Fibroblast of the aortic adventitia (primary cell): ENCODE measurements at places on chromosomes 11 and 22. TPM values are rescaled to one million over a fixed set of nuclear protein-coding genes. Genes with fewer than 3 reads are reported as not detected.

The MAPK12 gene
- total RNA-seq = 28.0 and 35.5 TPM in 2 replicates

The SLC5A1 gene
- total RNA-seq = under 0.01 and 0.25 TPM in 2 replicates

The PEX16 gene
- total RNA-seq = 14.6 and 24.0 TPM in 2 replicates

The PPP2R5B gene
- 7.9 and 9.3 TPM in 2 replicates for total RNA-seq

The P2RY2 gene
- total RNA-seq = 0.18 TPM in 1 of 2 replicates, not detected in the other

The BRD1 gene
- 14.6 and 58.5 TPM in 2 replicates for total RNA-seq

The FAM180B gene
- not detected in 2 replicates for total RNA-seq

The RFPL1 gene
- not detected in 2 replicates for total RNA-seq

The SCGB2A2 gene
- total RNA-seq = not detected in 2 replicates

The BIK gene
- total RNA-seq = not detected in 2 replicates

The ADAMTS15 gene
- 8.6 and 30.8 TPM in 2 replicates for total RNA-seq

The RBM14 gene
- total RNA-seq = 11.4 and 26.9 TPM in 2 replicates

The OR8D4 gene
- 0.09 and 0.25 TPM in 2 replicates for total RNA-seq

The DEUP1 gene
- not detected in 2 replicates for total RNA-seq

The ARHGAP20 gene
- 17.5 and 20.0 TPM in 2 replicates for total RNA-seq

The ATP5MG gene
- 55.2 and 72.8 TPM in 2 replicates for total RNA-seq

The TRPM5 gene
- total RNA-seq = not detected in 2 replicates

The SERGEF gene
- total RNA-seq = 16.9 and 20.7 TPM in 2 replicates

The PAAF1 gene
- total RNA-seq = 9.2 and 11.1 TPM in 2 replicates

The NFAM1 gene
- total RNA-seq = not detected in 2 replicates

The NR1H3 gene
- 8.8 and 22.0 TPM in 2 replicates for total RNA-seq

The OR5M10 gene
- not detected in 2 replicates for total RNA-seq

The CRYBA4 gene
- total RNA-seq = not detected in 2 replicates

The ALG12 gene
- 8.3 and 19.9 TPM in 2 replicates for total RNA-seq

The RASGRP2 gene
- 0.25 TPM in 1 of 2 replicates, not detected in the other for total RNA-seq

The MS4A12 gene
- not detected in 2 replicates for total RNA-seq

The GNAZ gene
- 1.3 and 3.1 TPM in 2 replicates for total RNA-seq

The MIF gene
- total RNA-seq = 27.3 and 160 TPM in 2 replicates

The P4HA3 gene
- total RNA-seq = 1.9 and 4.4 TPM in 2 replicates

The PRODH gene
- total RNA-seq = 0.74 TPM in 1 of 2 replicates, not detected in the other

The SHISAL1 gene
- total RNA-seq = 0.98 and 11.4 TPM in 2 replicates

The VPREB1 gene
- not detected in 2 replicates for total RNA-seq

The MRGPRX2 gene
- not detected in 2 replicates for total RNA-seq

The CREB3L1 gene
- total RNA-seq = 31.6 and 37.5 TPM in 2 replicates

The MS4A6E gene
- not detected in 2 replicates for total RNA-seq

The GAL gene
- total RNA-seq = not detected in 2 replicates

The POTEH gene
- total RNA-seq = not detected in 2 replicates

The SCGB1D2 gene
- total RNA-seq = not detected in 2 replicates

The CLDN5 gene
- total RNA-seq = 0.27 and 1.6 TPM in 2 replicates

The LSP1 gene
- 18.7 and 40.2 TPM in 2 replicates for total RNA-seq
